Activated CD4-positive, CD25-positive, alpha-beta regulatory T cell (primary cell): ENCODE measurements at places on chromosomes 1 and 21.

- no peak for DNase-seq
These were observed 67.7 kb upstream of the RAB4A start for GRCh38 chr1:229203030-229203751.

- DNase-seq: no peak
These were observed 14.0 kb upstream of the JAM2 start for GRCh38 chr21:25625036-25625435.

- DNase-seq: no peak
These were observed 55.6 kb upstream of the CASZ1 start for GRCh38 chr1:10852018-10852417.

- no peak for DNase-seq
These were observed 181.6 kb downstream of the RASAL2 start for GRCh38 chr1:178275553-178275952.

GRCh38 chr1:3037281-3038040 is 16.2 kb downstream of the ACTRT2 start:
- DNase-seq: no peak
